ENCODE measurements at places on chromosomes 11 and 22. TPM values are rescaled to one million over a fixed set of nuclear protein-coding genes. Genes with fewer than 3 reads are reported as not detected.

Gene CDC42EP2
- total RNA-seq, result 28.3 TPM

Gene PKNOX2
- 0.13 TPM for total RNA-seq

Gene TMEM45B
- total RNA-seq, result 0.40 TPM

Gene MFRP
- total RNA-seq, result not detected

Gene TEX54
- not detected for total RNA-seq

Gene SEPTIN5
- 13.1 TPM for total RNA-seq

Gene RAB39A
- not detected for total RNA-seq

Gene DNAJB7
- not detected for total RNA-seq

Gene FREY1
- total RNA-seq, result 0.93 TPM

Gene SERHL2
- 1.3 TPM for total RNA-seq

Gene P4HA3
- total RNA-seq, result 11.8 TPM

Gene BTG4
- not detected for total RNA-seq

Gene MS4A6E
- total RNA-seq, result not detected

Gene POU2AF2
- total RNA-seq, result not detected

Gene SLC17A6
- not detected for total RNA-seq

Gene PARVA
- 58.1 TPM for total RNA-seq

Gene OR8D4
- under 0.01 TPM for total RNA-seq

Gene KLHL22
- 10.5 TPM for total RNA-seq

Gene SPON1
- not detected for total RNA-seq

Gene KRTAP5-1
- not detected for total RNA-seq

Gene APOBEC3C
- 16.5 TPM for total RNA-seq

Gene PHF5A
- 63.7 TPM for total RNA-seq

Gene MEI1
- total RNA-seq, result 4.3 TPM

Gene ALKBH8
- 15.3 TPM for total RNA-seq

Gene ADAMTS15
- 0.13 TPM for total RNA-seq

Gene GAS2
- 1.3 TPM for total RNA-seq

Gene SPTBN2
- 40.0 TPM for total RNA-seq

Gene SLN
- total RNA-seq, result not detected

Data from thoracic aorta endothelial cell (primary cell).